Stimulated activated CD8-positive, alpha-beta memory T cell treated with anti-CD3 and anti-CD28 coated beads, Interleukin-4, amount 100 ng/mL, for 4 hours (primary cell): ENCODE measurements at places on chromosomes 3 and 15.

DNA sequence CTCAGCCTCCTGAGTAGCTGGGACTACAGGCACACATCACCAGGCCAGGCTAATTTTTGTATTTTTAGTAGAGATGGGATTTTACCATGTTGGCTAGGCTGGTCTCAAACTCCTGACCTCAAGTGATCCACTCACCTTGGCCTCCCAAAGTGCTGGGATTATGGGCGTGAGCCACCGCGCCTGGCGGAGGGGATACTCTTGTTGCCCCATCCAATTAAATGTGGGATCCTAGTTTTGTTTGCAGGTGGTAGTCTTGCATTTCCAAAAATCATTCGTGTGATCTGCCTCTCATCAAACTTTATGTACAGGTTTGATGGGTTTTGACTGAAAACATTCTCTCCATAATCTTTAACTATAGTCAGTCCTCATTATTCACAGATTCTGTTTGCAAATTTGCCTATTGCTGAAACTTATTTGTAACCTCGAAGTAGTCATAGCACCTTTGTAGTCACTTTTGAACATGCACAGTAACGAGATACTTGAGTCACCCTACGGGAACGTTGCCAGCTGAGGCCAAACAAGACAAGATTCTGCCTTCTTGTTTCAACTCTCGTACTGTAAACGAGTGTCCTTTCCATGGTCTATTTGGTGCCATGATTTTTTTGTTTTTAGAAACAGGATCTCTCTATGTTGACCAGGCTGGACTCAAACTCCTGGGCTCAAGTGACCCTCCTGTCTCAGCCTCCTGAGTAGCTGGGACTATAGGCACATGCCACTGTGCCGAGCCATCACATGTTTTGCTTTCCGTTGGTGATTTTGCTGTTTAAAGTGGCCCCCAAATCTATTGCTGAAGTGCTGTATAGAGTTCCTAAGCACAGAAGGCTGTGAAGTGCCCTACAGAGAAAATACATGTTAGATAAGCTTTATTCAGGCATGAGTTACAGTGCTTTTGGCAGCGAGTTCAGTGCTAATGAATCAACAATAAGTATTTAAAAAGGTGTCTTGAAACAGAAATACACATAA is 8.1 kb upstream of the MAPK6 start:
- no peak for DNase-seq

- DNase-seq: no peak
Measured at GRCh38 chr3:102415553-102415952, 19.3 kb upstream of the ZPLD1 start.

- no peak for DNase-seq
Measured at GRCh38 chr3:196518966-196519717, 4.0 kb upstream of the SMCO1 start.

DNA sequence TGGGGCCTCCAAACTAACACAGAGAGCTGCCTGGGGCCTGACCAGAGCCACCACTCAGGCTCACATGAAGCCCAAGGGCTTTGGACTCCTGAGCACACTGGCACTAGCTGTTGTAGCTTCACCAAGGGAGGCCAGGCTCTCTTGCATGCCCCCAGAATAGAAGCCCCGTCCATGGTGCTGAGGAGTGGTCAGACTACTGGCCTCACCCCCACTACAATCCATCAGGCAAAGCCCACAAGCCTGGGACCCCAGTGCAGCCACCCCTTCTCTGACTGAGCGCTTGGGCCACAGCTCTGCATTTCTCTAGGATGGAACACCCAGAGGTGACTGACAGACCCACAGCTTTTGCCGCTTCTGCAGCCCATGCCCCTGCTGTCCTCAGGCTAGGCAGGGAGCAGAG is 180.8 kb downstream of the PYDC2 start:
- no peak for DNase-seq

GRCh38 chr3:71247221-71247957 is 336.1 kb downstream of the FOXP1 start:
- DNase-seq: no peak

GRCh38 chr3:28569357-28569756 is 220.7 kb upstream of the AZI2 start:
- DNase-seq: no peak

GRCh38 chr15:92121047-92121446 is 267.5 kb downstream of the SLCO3A1 start:
- DNase-seq: no peak

GRCh38 chr3:105662306-105662705 is 206.5 kb downstream of the CBLB start:
- DNase-seq: no peak

DNA sequence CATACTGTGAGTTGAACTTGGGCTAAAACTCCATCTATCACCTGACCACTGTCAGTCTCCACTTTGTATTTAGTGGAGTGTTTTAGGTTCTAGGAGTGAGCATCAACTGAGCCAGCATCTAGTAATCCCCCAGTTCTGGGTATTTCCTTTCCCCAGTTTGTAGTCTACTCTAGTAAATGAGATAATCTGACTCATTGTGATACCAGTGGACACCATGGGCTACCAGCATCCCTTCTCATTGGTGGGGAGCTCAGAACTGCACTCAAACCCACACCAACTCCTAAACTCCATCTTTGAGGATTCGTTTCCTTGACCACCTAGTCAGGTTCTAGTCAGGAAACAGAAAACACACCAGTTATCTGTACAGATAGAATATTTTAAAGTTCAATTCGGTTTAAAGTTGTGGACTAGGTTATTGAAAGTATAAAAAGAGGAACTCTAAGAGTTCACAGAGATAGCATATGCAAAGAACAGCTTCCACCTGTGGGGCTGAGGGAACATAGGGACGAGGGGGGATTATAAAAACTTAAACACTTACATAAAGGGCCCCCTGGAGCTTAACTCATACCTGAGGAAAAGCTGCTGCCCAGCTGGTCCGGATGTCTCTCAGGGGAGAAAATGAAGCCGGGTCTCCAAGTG is 36.0 kb downstream of the LEO1 start:
- no peak for DNase-seq

DNA sequence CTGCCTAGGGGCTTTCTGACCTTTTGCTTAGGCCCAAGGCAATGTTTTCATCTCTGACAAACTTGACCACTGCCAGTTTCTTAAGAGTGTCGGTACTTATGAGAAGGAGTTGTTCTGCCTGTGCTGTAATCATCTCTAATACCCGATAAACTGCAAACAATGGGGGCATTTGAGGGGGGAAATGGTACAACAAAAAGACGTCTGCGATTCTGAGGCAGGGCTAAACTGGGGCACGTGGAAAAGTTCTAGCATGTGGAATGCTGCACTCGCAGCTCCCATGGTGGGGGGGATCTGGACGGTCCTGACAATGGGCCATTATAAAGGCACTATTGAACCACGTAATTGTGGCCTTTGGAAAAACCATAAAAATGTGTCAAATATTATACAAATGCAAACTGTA is 73.1 kb upstream of the SAMMSON start:
- DNase-seq: no peak

DNA sequence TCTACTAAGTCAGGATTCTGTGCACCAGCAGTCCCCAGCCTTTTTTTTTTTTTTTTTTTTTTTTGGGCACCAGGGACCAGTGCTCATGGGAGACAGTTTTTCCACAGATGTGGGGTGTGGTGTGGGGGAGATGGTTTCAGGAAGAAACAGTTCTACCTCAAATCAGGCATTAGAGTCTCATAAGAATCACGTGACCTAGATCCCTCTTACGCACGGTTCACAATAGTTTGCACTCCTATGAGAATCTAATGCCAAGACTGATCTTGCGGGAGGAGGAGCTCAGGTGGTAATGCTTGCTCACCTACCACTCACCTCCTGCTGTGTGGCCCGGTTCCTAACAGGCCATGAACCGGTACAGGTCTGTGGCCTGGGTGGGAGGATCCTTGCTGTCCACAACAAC is 88.8 kb downstream of the GADL1 start:
- no peak for DNase-seq

DNA sequence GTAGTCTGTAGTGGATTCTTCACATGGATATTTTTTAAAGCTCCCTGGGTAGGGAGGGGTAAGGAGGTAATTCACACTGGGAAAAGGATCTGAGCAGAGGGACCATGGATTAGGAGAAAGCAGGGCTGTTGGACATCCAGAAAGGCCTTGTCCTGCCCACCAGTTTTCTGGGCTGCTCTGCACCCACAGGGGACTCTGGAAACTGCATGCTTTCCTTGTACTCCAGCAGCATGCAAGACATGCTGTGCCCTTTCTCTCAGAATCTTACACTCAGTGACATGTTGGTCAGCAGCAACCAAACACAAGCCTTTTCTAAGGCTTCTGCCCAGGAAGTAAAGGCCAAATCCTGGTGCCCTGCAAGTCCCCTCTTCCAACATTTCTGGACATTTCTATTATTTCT is 2.5 kb upstream of the FBN1 start:
- DNase-seq: no peak

DNA sequence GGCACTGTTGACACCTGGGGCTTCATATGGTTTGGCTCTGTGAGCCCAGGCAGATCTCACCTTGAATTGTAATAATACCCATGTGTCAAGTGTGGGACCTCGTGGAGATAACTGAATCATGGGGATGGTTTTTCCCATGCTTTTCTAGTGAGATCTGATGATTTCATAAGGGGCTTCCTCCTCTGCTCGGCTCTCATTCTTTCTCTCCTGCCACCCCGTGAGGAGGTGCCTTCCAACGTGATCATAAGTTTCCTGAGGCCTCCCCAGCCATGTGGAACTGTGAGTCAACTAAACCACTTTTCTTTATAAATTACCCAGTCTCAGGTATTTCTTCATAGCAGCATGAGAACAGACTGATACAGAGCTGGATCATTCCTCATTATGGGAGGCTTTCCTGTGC is 655.9 kb upstream of the ADAMTS9 start:
- DNase-seq: no peak

DNA sequence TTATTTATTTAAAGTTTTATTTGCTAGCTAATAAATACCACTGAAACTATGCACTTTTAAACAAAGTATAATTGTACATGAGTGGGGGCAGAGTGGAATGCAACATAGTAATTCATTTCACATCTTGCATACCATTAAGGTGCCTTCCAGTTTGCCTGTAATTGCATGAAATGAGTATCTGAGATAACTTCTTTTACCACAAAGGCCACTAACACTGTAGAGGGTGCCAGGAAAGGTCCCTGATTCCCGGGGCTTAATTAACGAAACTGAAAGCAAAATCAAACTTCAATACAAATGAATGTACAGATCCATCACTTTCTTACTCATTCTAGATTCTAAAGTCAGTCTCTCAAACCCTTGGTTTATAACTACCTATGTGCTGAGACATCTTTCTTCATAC is 2.1 kb downstream of the CD47 start:
- no peak for DNase-seq

GRCh38 chr3:155423526-155424322 is 130.2 kb upstream of the STRIT1 start:
- DNase-seq: no peak

DNA sequence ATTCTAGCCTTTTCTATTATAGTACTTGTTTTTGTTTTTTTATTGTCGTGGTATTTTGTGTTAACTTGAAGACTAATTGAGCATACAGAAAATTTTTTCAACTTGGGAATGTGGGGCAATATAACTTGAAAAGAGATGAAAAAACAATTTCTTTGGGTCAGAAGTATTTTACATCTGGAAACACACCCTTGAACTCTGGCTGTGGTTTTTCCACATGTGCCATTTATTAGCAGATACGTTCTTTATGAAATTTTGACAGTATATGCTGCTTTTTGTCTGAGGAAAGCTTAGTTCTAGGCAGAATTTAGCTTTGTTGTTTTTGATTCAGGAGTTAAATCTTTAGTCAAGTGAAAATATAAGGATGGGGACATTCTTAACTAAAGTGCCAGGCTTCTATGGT is 44.7 kb downstream of the TCF12 start:
- no peak for DNase-seq

DNA sequence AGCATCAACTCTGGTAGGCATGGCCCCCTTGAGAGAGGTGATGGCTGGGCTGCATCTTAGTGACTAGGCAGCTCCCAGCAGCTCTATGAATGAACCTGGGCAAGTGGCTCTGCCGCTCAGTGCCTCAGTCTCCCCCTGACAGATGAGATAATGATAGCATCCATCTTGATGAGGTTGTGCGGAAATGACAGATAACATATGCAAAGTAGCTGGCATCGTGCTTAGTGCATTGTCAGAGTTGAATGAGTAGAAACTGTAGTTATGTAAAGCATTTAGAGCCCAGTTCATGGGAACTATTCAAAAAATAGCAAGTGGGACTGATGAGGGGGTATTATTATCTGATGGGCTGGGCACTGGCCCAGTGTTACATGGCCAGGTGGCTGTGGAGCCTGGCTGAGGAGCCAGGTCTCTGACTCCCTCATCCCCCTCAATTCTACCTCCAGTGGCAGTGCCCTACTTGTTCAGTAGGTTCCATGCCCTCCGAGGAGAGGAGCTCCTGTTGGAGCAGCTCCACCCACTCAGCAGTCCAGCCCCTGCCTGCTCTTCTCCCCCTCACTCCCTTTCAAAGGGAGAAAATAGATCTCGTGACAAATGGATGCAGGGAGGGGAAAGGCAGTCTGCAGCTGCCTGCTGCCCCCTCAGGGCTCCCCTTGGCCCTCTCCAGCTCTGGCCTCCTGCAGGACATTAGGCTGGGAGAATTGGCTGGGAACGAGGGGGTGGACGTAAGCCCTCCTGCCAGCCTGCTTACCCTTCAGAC is 6.6 kb downstream of the PRKCD start:
- no peak for DNase-seq

DNA sequence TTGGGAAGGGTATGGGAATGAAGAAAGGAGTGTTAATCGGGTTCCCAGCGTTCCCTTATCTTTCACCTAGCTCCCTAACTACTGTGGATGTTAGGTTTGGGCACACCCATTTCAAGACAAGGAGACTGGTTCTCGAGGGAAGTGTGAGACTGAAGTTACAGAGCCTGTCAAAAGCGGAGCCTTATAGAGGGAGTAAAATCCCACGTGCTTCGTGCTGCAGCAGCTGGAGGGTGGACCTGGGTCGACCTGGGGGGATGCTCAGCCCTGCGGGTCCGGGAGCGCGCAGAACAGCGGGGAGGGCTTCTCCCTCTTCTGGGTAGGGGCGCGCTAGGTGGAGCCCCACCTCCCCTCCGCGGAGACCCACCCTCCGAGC is 314 bp upstream of the TMED3 start:
- DNase-seq: no peak

GRCh38 chr15:88615303-88616107 is 5.6 kb upstream of the AEN start:
- DNase-seq: no peak

DNA sequence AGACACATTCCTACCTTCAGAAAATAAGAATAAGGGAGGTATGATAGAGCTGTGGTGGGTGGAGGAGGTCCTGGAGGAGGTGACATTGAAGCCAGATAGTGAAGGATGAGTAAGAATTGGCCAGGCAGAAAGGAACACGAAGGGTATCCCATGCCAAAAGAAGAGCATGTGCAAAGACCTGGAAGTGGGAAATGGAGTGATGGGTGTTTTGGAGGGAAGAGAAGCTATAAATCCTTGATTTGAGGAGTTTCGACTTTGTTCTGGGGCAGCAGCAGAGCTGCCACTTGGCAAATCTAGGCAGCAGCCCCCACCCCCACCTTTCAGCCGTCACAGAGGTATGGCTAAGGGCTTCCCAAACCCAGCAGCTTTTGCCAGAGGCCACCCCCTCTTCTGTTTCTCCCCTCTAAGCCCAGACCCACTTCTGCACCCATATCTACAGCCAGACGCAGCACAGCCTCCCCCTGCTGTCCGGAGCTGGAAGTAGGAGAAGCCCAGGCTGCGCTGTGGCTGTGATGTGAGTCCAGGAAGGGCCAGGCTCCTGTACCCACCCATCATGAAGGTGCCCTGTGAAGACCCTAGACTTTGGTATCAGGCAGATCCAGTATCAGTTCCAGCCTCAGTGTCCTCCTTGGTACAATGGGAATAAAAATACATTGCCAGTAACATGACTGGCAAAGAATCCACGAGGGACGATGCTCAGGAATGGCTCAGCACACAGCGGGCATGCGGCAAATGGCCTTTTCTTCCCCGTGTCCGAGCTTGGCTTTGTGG is 188.7 kb upstream of the LINGO1 start:
- no peak for DNase-seq

- no peak for DNase-seq
Measured at GRCh38 chr3:123067689-123068600, 1.1 kb downstream of the PDIA5 start.
